Activated CD4-positive, alpha-beta T cell treated with anti-CD3 and anti-CD28 coated beads, Interleukin-2, amount 10 ng/mL, durations not matched to agents 24 days and 14 days (primary cell): ENCODE measurements at places on chromosomes 5 and 9. TPM values are rescaled to one million over a fixed set of nuclear protein-coding genes. Genes with fewer than 3 reads are reported as not detected.
A peak's percentile ranks its signal among the peaks of the same experiment; 100 is the strongest.

Gene WWC1
- total RNA-seq: 1.1 and 2.4 TPM in 2 replicates

Gene GNA14
- not detected in 2 replicates for total RNA-seq

Gene MEF2C
- total RNA-seq: 0.33 and 0.71 TPM in 2 replicates

Gene LHX3
- not detected in 2 replicates for total RNA-seq

Gene PPP3R2
- total RNA-seq: not detected in 2 replicates

Gene FCN2
- not detected in 2 replicates for total RNA-seq

Gene PDGFRB
- 0.62 and 1.5 TPM in 2 replicates for total RNA-seq

Gene TAF11L5
- total RNA-seq: not detected in 2 replicates

DNA sequence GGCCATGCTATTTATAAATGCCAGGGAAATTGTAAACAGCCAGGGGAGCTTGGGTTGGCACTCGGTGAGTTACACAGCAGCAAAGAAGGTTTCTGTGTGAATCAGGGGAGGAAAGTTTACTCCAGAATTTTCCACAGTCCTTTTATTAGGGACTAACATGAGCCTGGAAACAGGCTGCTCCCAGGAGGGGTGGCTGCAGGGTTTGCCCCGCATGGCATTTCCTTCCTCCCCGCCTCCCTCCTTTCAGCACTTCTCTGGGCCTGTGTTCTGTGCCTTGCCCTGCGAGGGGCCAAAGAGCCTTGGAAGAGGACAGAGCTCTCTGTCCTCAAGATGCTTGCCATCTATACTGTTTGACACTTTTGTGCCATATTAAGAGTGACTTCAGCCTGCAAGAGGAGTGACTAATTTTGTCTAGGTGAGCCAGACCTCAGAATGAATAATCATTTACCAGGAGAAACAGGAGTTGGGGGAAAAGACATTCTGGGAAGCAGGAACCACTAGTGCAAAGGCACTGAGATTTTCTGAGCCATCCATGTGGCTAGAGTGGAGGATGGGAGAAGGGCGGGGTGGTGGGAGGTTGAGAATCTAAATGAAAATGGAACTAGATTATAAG is 1.8 kb downstream of the GSN start:
- no peaks in the 10 kb centered on the region for H3K36me3 ChIP-seq
- peaks cover 14% of the 10 kb centered on the region for H3K4me1 ChIP-seq

- no peak overlapping the region for H3K4me3 ChIP-seq
- H3K27ac ChIP-seq: no peak overlapping the region
- H3K36me3 ChIP-seq: no peaks in the 10 kb centered on the region
- DNase-seq: no peak
- H3K4me1 ChIP-seq: no peaks in the 10 kb centered on the region
Observed at GRCh38 chr9:72977670-72978069, 24.8 kb upstream of the ALDH1A1 start.

DNA sequence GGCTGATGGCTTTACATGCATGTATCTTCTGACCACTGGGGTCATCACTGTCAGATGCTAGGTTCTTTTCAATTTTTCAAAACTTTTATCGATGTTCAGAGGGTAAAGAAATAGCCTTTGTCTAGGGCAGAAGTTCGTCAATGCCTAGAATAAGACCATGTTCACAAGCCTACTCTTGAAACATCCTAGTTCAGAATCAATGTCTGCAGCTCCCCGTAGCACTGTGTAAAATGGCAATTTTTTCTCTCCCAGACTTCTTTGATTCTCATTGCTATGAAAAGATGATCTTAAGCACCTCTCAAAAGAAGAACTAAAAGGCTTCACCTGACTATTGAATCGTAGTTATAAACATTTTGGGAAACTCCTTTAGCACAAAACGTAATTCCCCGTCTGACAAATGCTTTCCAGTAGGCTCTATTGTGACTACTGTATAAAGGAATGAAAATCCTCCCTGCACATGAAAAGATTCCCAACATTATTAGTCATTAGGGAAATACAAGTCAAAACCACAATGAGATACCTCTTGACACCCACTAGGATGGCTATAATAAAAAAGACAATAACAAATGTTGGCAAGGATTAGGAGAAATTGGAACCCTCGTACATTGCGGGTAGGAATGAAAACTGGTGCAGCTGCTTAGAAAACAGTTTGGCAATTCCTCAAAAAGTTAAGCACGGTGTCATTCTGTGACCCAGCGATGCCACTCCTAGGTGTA is 263.5 kb downstream of the ARHGAP26 start:
- H3K27ac ChIP-seq: peak overlapping the region; percentile 64
- no peak for DNase-seq
- peaks cover 10% of the 10 kb centered on the region for H3K36me3 ChIP-seq
- H3K4me1 ChIP-seq: peaks cover 51% of the 10 kb centered on the region
- no peaks in the 10 kb centered on the region for H3K27me3 ChIP-seq

DNA sequence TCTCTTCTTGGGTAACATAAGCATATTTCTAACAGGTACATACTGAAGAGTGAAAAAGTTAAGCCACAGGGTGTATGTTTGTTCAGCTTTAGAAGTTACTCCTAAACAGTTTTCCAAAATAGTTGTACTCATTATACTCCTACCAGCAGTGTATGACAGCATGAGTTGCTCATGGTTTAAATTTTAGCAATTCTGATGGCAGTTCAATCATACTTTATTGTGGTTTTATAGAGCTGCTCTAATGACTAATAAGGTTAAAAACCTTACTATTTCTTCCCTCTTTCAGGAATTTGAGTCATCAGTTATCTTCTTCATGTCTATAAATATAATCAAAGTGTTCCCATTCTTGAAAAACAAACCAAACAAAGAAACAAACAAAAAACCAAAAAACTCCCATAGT is 81.5 kb downstream of the CAAP1 start:
- H3K27me3 ChIP-seq: no peaks in the 10 kb centered on the region
- no peak overlapping the region for H3K4me3 ChIP-seq
- H3K36me3 ChIP-seq: no peaks in the 10 kb centered on the region
- DNase-seq: no peak
- no peaks in the 10 kb centered on the region for H3K4me1 ChIP-seq

GRCh38 chr5:66814146-66814991 is 218.2 kb downstream of the MAST4 start:
- no peak overlapping the region for H3K27ac ChIP-seq
- H3K27me3 ChIP-seq: peaks cover 3% of the 10 kb centered on the region
- peak; percentile 88 for DNase-seq

DNA sequence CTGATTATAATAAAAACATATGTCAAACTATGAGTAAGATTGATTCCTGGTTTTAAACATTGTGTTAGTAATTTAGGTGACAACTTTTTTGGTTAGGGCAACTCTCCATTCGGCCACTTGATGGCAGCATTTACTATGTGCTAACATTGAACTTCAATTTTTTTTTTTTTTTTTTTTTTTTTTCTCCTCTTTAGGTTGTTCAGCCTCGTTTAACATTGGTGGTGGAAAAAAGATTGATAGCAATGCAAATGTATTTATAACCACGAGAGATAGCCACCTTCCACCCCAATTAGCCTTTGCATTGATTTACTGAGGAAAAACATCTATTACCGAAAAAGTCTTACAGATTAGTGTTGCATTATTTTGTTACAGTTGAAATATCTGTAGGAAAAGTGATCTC is 159.1 kb downstream of the CSNK1G3 start:
- H3K27ac ChIP-seq: no peak overlapping the region
- peaks cover 2% of the 10 kb centered on the region for H3K27me3 ChIP-seq
- no peaks in the 10 kb centered on the region for H3K4me1 ChIP-seq
- no peak overlapping the region for H3K4me3 ChIP-seq
- peak; percentile 81 for DNase-seq

DNA sequence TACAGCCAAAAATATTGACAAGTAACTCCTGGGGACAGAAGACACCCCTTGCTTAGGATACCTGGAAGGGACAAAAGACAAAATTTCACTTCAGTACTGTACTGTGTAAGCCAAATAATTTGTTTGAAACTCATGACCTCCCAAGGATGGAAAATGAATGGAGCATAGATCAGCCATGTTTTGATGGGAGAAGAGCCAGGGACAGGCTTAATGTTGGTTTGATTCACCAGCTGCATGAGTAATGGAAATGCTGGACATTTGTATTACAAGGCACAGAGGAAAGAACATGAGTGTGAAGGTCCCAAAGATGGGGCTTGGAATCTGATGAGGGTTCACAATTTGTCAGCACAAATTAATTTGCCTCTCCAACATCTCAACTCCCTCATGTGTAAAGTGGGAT is 122.8 kb downstream of the ENC1 start:
- H3K4me3 ChIP-seq: no peak overlapping the region
- DNase-seq: no peak
- no peaks in the 10 kb centered on the region for H3K36me3 ChIP-seq
- H3K27me3 ChIP-seq: peaks cover 5% of the 10 kb centered on the region
- H3K27ac ChIP-seq: no peak overlapping the region

- H3K36me3 ChIP-seq: peaks cover 1% of the 10 kb centered on the region
- peaks cover 5% of the 10 kb centered on the region for H3K4me1 ChIP-seq
- H3K4me3 ChIP-seq: no peak overlapping the region
- no peak for DNase-seq
Observed at GRCh38 chr5:93884254-93884653, 142.9 kb upstream of the POU5F2 start.

GRCh38 chr5:163350083-163350482 is 87.3 kb upstream of the CCNG1 start:
- H3K4me3 ChIP-seq: no peak overlapping the region
- H3K36me3 ChIP-seq: no peaks in the 10 kb centered on the region
- no peak for DNase-seq
- no peaks in the 10 kb centered on the region for H3K4me1 ChIP-seq
- H3K27me3 ChIP-seq: peaks cover 3% of the 10 kb centered on the region

DNA sequence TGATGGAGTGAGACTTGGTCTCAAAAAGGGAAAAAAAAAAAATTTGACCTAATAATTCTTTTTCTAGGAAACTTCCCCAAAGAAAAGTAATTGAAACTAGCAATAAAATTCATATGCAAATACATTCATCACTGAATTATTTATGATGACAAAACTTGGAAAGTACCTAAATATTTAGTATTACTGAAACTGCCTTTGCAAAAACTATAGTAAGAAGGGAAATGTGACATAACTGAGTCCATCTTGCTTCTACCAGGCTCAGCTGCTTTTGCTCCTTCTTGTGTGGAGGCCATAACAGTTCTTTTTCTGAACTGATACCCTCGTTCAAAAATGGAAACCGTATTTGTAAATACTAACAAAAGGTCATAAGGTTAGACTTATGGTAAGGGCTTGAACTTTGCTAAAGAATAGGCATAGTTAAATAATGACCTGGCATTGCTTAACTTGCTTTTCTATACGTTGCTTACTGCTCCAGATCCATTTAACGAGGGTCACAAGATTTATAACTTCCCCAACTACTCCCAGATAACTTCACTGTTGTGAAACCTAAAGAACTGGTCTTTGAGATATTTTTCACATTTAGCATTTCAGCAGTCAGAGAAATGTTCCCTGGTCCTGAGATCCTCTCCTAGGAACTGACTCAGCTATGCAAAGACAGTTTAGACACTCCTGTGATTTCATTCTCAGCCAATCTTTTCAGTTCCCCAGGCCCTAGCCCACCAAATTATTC is 68.4 kb downstream of the CFAP95 start:
- no peaks in the 10 kb centered on the region for H3K36me3 ChIP-seq
- no peak overlapping the region for H3K4me3 ChIP-seq
- no peak for DNase-seq
- no peaks in the 10 kb centered on the region for H3K4me1 ChIP-seq
- H3K27ac ChIP-seq: no peak overlapping the region

- H3K27ac ChIP-seq: no peak overlapping the region
- no peaks in the 10 kb centered on the region for H3K27me3 ChIP-seq
- no peaks in the 10 kb centered on the region for H3K4me1 ChIP-seq
- H3K36me3 ChIP-seq: no peaks in the 10 kb centered on the region
Observed at GRCh38 chr9:135185060-135185459, 97.6 kb downstream of the OLFM1 start.

DNA sequence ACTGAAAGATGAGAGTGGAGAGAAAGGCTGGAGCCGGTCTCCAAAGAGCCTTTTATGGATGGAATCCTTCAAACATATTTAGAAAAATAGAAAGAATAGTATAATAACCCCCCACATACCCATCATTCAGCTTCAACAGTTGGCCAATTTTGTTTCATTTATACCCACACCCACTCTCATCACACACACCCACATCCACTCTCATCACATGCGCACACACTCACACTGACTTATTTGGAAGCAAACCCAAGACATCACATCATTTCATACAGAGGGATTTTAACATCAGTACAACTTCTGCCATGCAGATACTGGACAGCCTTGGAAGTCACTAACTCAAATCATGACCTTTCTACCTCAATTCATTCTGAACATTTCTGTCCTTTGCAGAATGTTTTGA is 72.8 kb upstream of the CPLX2 start:
- H3K27me3 ChIP-seq: peaks cover 39% of the 10 kb centered on the region
- DNase-seq: no peak
- no peaks in the 10 kb centered on the region for H3K36me3 ChIP-seq
- peaks cover 2% of the 10 kb centered on the region for H3K4me1 ChIP-seq

DNA sequence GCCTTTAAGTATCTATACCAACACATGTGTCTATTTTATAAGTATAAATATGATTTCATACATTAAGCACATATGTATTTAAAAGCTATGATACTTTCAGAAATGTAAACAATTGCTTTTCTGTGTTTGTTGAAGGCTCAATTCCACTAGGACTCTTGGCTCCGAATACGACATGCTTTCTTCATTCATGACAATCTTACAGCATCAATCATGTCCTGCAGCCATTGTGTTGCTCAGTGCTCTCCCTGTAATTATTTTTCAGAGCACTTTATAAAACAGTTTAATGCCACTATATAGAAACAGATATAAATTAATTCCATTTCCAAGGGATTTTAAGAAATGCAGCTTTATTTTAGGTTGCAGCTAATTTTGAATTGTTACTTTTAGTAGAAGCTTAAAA is 167.3 kb downstream of the TAF11L14 start:
- no peaks in the 10 kb centered on the region for H3K27me3 ChIP-seq
- no peak overlapping the region for H3K4me3 ChIP-seq
- no peaks in the 10 kb centered on the region for H3K36me3 ChIP-seq
- H3K27ac ChIP-seq: no peak overlapping the region
- DNase-seq: no peak

DNA sequence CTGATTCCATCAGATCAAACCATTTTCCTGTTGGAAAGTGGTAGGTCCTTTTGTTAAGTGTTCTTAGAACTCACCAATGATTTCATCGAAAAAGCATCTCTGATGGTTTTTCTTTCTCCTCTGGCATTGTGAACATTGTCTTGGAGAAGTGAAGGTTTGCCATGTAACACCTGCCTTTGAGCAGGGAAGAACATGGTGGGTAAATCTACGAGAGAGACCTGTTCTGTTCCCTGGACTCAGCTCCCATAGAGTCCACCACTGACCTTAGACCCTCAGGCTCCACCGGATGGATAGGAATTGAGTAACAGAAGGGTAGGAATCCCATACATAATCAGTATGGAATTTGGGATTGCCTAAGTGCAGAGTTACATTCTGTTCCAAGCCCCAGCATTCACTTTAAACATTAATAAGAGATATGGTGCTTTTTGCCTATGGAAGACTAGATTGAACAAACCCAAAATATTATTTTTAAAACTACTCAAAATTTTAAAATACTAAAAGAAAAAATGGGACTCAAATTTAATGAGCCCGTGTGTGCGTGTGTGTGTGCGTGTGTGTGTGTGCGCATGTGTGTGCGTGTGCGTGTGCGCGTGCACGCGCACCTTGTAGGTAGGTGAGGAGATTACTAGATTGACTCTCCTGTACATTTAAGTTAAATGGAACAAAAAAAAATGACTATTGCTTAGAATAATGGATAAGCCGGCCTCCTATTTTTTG is 92.0 kb downstream of the C9orf152 start:
- H3K4me3 ChIP-seq: no peak overlapping the region
- H3K4me1 ChIP-seq: peaks cover 8% of the 10 kb centered on the region
- no peaks in the 10 kb centered on the region for H3K27me3 ChIP-seq
- H3K27ac ChIP-seq: no peak overlapping the region

- DNase-seq: no peak
- no peak overlapping the region for H3K4me3 ChIP-seq
- no peaks in the 10 kb centered on the region for H3K36me3 ChIP-seq
- no peak overlapping the region for H3K27ac ChIP-seq
- peaks cover 43% of the 10 kb centered on the region for H3K27me3 ChIP-seq
Observed at GRCh38 chr5:173302546-173303155, 25.6 kb downstream of the STC2 start.
